ENCODE measurements at places on chromosomes 3 and 15.

GRCh38 chr15:95025924-95026728 lies 794.8 kb downstream of the MCTP2 start:
- DNase-seq, result no peak

- DNase-seq, result no peak
These were observed 30.5 kb downstream of the CD86 start for GRCh38 chr3:122085673-122086072.

DNA sequence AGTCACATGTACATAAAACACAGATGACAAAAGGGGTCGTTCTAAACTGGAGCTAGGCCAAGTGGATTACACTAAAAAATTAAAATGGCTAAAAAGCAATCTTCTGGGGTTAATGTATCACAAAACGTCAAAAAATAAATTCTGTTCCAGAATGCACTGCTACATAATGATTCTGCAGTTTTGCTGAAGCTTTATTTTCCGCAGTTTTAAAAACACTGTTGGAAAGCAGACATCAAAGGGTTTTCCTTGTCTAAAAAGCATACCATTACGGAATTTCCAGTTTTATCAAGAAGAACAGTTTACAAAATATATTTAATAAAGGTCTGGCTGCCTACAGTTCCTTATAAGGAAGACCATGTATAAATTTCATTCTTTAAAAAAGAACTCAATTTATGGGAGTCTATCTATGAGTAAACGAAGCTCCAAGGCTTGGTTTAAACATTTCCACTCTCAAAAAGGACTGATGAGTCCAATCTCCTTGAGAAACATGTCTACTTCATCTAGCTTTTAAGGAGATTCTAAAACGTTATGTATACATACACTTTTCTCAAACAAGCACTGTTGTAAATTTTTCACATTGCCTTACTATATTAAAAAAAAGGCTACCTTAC lies 1.3 kb downstream of the DMXL2 start:
- no peak for DNase-seq

GRCh38 chr3:12870942-12871341 lies 29.6 kb upstream of the RPL32 start:
- DNase-seq, result no peak

GRCh38 chr3:107704477-107704876 lies 181.7 kb downstream of the BBX start:
- no peak for DNase-seq

- no peak for DNase-seq
These were observed at the start of gene DNAH12 for GRCh38 chr3:57544181-57545125. Gene DNAH12 (minus strand): TSS chr3:57544344. CDS start chr3:57542870, 1,474 bp downstream.

DNA sequence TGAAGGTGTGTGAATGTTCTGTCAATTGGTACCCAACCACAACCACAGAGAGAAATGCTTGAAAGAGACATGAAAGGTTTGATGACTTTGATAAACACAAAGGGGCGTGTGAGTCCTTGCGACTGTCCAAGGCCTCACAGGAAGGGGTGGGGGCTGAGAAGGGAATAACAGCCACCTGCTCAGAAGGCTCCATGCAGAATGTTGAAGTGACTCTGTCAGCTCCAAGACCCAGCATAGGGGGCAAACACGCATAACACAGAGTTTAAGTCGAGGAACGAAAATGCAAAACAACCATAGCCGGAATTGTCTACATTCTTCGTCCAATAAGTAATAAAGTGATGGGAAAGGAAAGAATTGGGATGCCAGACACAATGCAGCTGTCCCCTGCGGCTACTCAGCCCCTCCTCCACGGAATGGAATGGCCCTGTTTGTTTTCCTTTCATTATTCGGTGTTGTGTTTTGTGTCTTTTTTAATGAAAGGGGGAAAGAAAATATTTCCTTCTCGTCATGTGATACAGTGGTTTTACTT lies 19.9 kb downstream of the TMEM212 start:
- DNase-seq, result no peak

- no peak for DNase-seq
These were observed 178.2 kb upstream of the LPP start for GRCh38 chr3:187975561-187976364.

- no peak for DNase-seq
These were observed 76.0 kb downstream of the PTPRG start for GRCh38 chr3:61637088-61638051.

GRCh38 chr3:16439163-16439847 lies 74.2 kb downstream of the RFTN1 start:
- DNase-seq, result no peak

GRCh38 chr3:31240466-31240865 lies 292.3 kb upstream of the STT3B start:
- DNase-seq, result no peak

GRCh38 chr3:32420126-32421038 lies 28.7 kb downstream of the CMTM7 start:
- DNase-seq, result no peak

GRCh38 chr3:159904455-159904854 lies 84.2 kb upstream of the IL12A start:
- no peak for DNase-seq

GRCh38 chr3:17009826-17010225 lies 125.1 kb downstream of the PLCL2 start:
- no peak for DNase-seq

DNA sequence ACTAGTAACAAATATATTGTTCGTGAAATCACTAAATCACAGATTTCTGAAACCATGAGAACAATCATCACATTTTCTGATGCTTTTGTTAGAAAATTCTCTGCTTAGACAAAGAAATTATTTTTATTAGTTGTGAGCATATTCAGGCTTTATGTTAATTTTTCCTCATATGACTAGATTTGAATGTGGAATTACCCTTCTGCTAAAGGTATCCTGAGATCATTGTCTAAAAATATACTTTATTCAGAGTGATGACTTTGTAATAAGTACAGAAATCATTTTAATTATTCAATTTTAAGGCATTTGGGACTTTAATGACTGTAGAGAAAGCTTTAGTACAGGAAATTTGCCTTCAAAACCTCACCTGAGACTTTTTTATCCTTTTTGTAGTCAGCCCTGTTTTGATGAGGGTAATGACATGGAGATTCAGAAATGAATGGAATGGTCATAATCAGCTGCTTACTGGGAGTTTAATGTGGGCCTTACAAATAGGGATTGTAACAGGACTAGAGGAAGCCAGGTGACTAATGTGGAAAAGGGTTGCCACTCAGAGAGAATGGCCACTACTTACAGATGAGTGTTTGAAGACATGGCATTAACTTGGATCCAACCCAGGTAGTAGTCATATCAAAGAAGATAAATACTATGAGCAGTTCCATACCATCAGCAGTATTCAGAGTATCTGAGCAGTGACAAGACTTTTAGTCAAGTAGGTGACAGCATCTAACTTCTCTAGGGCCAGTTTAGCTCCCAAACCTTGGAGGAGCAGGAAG lies 148.3 kb downstream of the MBNL1 start:
- no peak for DNase-seq

- DNase-seq, result no peak
These were observed 26.8 kb downstream of the RHCG start for GRCh38 chr15:89469426-89470096.

DNA sequence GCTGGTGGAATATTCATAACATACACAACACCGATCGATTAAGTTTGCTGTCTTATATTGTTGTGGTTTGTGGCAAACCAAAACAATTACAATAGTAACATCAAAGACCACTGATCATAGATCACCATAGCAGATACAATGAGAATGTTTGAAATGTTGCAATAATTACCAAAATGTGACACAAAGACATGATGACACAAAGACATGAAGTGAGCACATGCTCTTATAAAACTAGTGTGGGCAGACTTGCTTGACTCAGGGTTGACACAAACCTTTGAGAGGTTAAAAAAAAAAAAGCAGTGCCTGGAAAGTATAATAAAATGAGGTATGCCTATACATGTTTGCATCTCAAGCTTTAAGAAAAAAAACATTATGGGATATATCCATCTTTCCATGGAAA lies 130.3 kb downstream of the NR1I2 start:
- DNase-seq, result no peak

GRCh38 chr3:159830523-159831154 lies 158.0 kb upstream of the IL12A start:
- no peak for DNase-seq

- no peak for DNase-seq
These were observed 24.8 kb downstream of the IL20RB start for GRCh38 chr3:136982520-136983138.

- DNase-seq, result no peak
These were observed 32.5 kb upstream of the TMOD3 start for GRCh38 chr15:51796847-51797401.

DNA sequence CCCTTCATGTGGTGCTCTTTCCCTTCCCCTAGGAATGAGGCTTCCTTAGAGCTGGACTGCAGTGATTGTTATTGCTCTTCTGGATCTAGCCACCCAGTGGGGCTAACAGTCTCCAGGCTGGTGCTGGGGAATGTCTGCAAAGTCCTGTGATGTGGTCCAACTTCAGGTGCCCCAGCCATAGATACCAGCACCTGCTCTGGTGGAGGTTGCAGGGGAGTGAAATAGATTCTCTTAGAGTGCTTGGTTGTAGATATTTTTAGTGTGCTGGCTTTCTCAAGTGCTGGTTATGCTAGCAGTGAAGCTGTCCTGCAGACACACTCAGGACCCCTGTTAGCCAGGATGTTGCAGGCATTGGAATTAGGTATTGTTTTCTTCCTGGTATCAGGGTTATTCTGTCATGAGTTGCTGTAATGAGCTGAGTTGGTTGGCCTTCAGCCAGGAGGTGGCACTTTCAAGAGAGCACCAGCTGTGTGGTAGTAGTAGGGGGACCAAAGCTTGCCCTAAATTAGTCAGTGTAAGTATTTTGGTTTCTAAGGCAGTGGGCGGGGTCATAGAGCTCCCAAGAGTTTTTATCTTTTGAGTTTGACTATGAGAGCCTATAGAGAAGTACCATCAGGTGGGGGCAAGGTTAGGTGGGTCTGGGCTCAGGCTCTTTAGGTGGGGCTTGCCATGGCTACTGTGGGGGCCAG lies 317.5 kb upstream of the SGO1 start:
- DNase-seq, result no peak

DNA sequence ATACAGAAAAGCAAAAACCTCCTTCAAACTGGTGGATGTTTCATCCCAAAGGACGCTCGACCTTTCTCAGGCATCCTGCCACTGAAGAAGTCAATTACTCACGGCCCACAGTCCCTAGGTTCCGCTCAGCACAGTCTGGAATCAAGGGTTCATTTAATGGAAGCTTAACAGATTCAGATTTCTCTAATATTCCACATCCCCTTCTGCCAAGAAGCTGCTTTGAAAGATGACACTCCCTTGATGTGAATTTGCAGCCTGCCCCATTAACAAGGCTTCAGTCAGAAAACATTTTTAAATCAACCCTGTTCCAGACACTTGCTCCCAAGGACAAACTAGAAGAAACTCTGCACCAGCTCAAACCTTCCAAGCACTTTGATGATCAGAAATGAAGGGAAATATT lies 81.2 kb downstream of the LIPC start:
- DNase-seq, result no peak

- no peak for DNase-seq
These were observed 744 bp upstream of the CCDC32 start for GRCh38 chr15:40565333-40566238.

DNA sequence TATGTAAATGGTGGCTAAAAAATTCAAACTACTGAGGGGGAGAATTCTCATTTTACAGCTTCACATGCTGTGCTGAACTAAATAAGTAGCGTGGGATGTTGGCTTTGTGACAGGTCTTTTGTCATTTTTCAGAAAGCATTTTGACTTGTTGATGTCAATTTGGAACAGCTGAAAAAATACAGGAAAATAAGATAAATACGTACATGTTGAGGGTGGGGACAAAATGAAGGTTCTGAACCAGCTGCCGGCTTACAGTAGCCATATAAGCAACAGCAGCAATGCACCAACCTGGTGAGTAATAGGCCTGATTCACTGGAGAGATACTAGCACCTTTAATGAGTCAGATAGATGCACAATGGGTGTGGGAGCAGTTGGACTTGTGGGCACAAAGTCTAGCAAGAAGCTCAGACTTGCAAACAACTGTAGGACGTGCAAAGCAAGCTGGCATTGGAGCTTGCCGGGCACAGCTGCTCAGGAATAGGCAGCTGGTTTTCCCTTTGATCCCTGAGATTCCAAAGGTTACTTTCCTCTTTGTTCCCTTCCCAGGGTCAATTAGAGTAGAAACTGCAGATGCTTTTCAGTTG lies 12.9 kb downstream of the B3GNT5 start:
- DNase-seq, result no peak

GRCh38 chr15:58413253-58413652 lies 18.5 kb upstream of the LIPC start:
- no peak for DNase-seq

GRCh38 chr3:177746337-177746933 lies 549.2 kb upstream of the TBL1XR1 start:
- DNase-seq, result no peak

DNA sequence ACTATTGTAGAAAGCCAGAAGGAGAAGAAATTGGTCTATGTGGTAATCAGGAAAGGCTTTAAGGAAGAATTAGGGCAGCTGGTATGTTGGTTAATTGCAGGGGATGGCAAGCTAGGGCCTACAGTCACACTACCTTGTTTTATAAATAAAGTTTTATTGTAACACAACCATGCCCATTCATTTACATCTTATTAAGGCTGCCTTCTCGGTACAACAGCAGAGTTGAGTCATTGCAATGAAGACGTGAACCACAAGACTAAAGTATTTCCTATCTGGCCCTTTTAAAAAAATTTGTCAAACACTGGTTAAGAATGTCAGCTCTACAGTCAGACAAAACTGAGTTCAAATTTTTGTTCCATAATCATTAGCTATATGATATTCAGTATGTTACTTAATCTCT lies 8.3 kb downstream of the SERPINI1 start:
- no peak for DNase-seq

DNA sequence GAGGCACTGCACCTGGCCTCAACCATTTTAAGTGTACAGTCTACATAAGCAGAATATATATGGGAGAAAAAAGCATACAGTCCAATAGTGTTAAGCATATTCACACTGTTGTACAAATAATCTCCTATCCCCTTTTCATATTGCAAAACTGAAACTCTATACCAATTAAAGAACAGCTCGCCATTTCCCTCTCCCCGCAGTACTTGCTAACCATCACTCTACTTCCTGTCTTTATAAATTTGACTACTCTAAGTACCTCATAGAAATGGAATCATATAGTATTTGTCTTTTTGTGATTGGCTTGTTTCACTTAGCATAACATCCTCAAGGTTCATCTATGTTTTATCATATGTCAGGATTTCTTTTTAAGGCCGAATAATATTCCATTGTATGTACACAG lies 21.6 kb upstream of the TASOR start:
- DNase-seq, result no peak

All from T follicular helper cell (primary cell).